ENCODE measurements at places on chromosomes 6 and 20.
A peak's percentile ranks its signal among the peaks of the same experiment; 100 is the strongest.

GRCh38 chr20:63071541-63072181, 64.9 kb upstream of the BHLHE23 start:
- peak; percentile 11 for DNase-seq

DNA sequence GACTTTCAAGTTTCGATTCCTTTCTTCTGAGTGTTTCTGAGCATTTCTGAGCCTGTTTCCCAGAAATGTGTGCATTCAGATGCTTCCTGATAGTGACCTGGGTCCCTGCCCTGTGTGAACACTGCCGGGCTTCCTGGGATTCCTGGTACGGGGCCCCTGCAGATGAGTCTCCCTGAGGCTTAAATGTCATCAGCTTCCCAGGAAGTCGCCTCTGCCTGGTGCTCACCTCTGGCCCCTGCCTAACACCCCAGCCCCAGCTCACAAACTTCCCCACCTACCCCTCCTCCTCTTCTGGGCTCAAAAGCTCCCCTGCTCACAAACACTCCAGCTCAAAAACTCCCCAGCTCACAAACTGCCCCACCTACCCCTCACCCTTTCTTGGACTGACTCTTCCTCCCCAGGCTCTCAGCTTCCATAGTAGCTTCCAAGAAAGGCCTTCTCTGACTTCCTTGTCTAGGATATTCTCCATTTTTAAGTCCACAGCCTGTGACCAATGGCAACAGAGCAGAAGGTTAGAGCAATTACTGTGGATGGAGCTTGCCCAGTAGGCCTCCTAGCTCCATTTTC, 42.0 kb downstream of the TGM2 start:
- DNase-seq, result peak; percentile 73

GRCh38 chr6:119340796-119341487, 8.6 kb downstream of the MAN1A1 start:
- no peak for DNase-seq

- peak; percentile 77 for DNase-seq
These were observed 5.0 kb upstream of the GDF5 start for GRCh38 chr20:35443003-35443402.

DNA sequence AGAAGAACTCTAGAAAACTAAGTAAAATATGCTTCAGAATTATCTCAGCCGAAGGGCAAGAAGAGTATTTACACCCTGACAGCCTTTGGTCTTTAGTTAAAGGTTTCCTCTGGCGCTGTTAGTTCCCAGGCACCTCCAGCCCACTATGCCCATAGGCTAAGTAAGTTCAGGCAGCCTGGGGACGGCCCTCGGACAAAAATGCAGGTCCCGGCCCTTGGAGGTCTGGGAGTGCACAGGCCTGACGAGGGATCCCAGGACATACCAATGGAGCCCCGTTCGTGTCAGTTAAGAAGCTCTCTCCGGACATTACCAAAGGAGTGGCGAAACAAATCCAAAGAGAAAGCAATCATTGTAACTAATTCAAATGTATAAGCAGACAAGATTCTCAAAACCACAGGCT, 311.8 kb downstream of the CD83 start:
- DNase-seq, result no peak

- DNase-seq, result no peak
These were observed 5.2 kb upstream of the HINT3 start for GRCh38 chr6:125951323-125951722.

All from fibroblast of lung (primary cell).